A549 treated with DMSO at 1 μM for 4 hours (cell line): ENCODE measurements at places on chromosomes 2 and 18. TPM values are rescaled to one million over a fixed set of nuclear protein-coding genes. Genes with fewer than 3 reads are reported as not detected.

The OTOS gene
- total RNA-seq = 0.21 TPM in 1 of 5 replicates, not detected in the others

The SLC4A1AP gene
- total RNA-seq = 30.4 to 36.0 TPM (median 32.3 TPM) in 5 replicates

The SPP2 gene
- total RNA-seq = not detected in 5 replicates

The RBMS1 gene
- total RNA-seq = 53.9 to 71.5 TPM (median 64.4 TPM) in 5 replicates

The EDAR gene
- total RNA-seq = 0.02 TPM in 2 of 5 replicates, not detected in the others

The SPHKAP gene
- not detected in 5 replicates for total RNA-seq
